Fibroblast of mammary gland (primary cell): ENCODE measurements at places on chromosomes 2 and 18.

GRCh38 chr2:223549215-223549614, 52.9 kb downstream of the SCG2 start:
- peak; percentile 98 for DNase-seq

DNA sequence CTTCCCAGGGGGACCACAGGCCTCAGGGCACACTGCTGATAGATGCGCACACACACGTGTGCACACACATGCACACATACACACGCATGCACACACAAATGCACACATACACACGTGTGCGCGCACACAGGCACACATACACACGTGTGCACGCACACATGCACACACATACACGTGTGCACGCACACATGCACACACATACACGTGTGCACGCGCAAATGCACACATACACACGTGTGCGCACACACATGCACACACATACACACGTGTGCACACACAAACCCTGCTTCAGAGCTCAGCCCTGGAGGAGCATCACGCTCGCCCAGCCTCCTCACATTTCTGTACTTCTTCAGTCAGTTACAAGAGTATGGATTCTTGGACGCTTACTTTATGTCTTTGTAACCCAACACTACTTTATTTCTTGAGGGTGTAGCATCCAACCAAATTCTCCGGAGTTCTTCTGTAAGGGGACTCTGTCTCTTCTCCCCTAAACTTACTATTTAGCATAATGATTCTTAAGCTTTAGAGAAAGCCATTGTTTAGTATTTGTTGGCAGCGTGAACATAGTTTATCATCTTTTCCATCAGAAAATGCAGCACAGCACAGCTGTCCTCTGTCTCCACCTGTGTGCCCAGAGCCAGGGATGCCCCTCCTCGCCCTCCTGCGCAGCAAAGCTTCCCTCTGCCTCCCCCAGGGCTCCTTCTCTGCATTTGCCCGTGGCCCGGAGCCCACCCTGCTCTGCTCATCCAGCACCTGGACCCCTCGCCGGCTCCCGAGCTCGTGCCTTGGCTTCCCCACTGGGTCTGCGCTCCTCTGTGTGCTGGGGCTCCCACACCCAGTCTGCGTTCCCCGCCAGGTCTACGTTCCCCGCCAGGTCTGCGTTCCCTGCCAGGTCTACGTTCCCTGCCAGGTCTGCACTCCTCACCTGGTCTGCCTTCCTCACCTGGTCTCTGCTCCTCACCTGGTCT, 74.4 kb upstream of the CTDP1 start:
- DNase-seq = no peak

DNA sequence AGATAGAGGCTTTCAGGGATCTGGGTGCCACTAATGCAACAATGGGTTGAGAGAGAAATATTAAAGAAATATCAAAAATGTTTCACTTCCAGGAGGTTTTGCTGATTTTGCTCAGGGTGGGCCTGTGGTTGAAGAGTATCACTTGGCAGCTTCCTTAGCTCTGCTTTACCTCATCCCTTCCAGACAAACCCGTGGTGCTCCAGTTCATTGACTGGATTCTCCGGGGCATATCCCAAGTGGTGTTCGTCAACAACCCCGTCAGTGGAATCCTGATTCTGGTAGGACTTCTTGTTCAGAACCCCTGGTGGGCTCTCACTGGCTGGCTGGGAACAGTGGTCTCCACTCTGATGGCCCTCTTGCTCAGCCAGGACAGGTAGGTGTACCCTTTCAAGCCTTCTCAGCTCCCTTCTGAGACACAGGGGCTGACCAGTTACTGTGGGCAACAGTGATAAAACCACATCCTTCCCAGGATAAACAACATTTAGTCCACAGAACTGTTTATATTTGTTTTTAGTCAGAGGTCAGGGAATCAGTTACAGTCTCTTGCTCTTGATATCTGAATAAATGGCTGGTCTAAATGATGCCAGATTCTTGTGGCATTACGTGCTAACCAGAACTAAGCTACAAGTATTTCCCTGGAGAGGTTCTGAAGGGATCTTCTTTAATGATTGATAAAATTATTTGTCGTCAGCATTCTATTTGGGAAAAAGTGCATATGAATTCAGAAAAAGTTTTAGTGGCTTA, 7.0 kb downstream of the SLC14A1 start:
- DNase-seq = peak; percentile 92

DNA sequence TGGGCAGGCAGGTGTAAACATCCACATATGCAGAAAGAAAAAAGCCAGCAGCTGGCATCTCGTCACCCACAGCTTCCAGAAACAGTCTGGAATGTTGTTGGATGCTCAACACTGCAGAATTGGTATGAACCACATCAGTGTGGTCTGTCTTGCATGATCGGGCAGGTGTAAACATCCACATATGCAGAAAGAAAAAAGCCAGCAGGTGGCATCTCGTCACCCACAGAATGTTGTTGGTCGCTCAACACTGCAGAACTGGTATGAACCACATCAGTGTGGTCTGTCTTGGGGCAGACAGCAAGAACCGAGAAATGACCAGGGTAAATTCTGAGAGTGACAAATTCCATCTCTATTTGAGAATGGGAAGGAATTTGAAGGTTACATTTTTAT, 39.6 kb downstream of the DOCK10 start:
- no peak for DNase-seq

DNA sequence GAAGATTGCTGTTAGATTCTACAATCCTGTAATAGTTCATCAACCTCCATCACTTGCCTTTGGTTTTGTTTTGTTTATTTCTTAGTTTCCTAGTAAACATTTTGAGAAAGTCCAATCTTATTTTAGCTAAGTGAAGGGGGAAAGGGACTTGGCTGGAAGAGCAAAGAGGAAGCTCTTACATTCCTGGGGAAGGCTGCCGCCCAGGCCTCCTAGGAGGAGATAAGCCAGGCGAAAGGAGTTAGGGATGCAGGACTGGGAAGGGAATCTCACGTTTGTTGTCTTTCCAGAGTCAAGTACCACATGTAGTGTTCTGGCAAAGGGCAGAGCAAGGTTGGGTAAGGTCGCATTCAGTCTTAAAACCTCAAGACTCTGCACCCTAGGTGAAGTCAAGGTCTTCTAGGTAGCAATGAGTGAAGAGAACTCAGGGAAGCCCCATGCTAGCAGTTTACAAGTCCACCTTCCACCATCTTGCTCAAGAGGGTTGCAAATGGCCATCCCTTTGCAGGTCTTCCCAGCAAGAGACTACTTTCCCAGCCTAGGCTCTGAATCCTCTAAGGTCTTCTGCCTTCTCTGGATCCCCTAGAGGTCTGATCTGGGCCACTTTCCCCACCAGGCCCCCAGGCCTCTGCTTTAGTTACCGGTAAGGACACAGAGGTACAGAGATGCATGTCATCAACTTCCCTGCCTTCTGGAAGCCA, 320.7 kb downstream of the CYP26B1 start:
- DNase-seq = no peak

GRCh38 chr2:62287282-62287681, 91.4 kb downstream of the B3GNT2 start:
- DNase-seq = no peak

DNA sequence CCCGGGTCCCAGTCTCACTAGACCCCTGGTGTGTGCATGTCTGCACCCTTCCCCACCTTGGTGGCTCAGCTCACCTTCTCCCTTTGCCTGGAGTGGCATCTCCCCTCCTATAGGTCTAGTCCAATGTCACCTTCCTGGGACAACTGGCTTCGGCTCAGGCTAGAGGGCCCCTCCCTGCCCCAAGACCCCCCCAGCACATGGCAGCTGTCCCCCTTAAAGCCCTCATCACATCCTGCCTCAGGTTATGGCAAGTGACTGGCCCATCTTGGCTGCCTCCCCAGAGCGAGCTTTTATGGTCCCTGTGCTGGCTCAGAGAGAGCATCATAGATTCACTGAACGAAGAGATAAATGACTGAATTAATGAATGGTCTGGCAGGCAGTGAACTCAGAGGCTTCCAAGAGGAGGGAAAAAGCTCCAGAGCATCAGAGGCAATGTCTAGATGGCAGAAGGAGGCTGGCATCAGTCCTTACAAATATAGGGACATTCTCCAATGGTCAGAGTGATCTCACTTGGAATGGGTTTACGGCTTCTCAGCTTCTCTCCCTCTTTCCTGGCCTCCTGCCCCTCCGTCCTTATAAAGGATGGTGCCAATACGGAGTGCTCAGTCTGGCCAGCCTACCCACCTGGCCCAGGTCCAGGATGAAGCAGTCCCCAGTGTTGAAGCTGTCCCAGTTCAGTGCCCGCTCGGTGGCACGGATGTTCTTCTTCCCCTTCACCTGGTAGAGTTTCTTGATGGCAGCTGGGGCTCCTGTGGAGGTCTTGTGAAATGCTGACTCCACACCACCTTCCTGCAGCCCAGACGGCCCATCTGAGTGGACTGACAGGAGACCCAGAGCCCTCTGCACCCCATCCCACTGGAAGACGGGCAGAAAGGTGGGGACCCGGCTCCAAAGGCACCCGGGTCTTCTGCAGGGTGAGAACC, 9.4 kb downstream of the CAPG start:
- DNase-seq = no peak

GRCh38 chr2:96763511-96764252, 3.0 kb downstream of the CNNM4 start:
- DNase-seq = no peak

GRCh38 chr18:11925800-11926481, 17.8 kb upstream of the MPPE1 start:
- DNase-seq = no peak

DNA sequence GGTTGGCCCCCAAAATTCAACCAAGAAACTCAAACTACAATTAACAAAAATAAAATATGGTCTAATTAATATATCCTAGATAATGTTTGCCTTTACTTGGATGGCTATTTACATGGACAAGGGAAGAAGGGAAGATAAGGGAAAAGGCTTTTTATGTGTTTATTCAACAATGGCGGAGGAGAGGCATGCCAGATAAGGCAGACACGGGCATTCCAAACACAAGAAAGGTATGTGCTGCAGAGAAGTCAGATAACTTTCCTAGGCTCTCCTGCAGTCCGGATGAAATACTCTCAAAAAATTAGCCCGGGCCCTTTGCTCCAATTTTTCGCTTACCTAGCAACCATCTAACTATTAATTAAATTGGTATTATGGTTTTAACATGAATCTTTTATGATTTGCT, 5.1 kb upstream of the TTR start:
- no peak for DNase-seq

DNA sequence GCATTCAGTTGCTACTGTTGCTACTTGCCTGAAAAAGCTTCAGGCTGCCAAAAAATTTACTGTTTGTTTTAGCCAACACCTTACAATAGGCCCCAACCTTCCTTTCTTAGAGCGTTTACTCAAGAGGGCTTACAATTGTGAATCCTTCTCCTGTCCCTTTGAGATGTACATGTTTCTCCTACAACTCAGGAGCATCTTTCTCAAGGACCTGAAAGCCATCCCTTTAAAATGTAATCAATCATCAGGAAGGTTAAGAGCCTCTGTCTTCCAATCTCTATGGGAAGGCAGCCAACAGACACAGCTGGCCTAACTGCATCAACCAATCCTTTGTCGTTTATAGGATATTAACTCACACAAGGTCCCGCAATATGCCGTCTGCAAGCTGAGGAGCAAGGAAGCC, 3.4 kb upstream of the IER3IP1 start:
- DNase-seq = peak; percentile 6

DNA sequence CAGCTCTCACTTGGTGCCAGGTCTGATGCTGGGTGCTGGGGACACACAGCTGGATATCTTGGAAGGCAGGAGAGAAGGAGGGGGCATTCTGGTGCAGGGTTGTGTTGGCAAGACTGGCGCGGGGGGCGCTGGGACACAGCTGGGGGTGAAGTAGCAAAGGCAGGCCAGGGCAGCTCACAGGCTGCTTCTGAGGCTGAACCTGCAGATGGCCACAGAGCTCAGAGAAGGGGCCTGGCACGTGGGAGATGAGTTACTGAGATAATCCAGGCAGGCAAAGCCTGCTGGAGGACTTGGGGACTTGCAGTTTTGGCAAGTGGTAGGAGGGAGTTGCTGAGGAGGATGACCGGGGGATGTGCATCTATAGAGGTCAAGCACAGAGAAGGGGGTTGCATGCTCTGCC, 16.2 kb upstream of the DGKD start:
- DNase-seq = no peak

GRCh38 chr2:190318514-190318913, 1.1 kb downstream of the HIBCH start:
- DNase-seq = peak; percentile 10

DNA sequence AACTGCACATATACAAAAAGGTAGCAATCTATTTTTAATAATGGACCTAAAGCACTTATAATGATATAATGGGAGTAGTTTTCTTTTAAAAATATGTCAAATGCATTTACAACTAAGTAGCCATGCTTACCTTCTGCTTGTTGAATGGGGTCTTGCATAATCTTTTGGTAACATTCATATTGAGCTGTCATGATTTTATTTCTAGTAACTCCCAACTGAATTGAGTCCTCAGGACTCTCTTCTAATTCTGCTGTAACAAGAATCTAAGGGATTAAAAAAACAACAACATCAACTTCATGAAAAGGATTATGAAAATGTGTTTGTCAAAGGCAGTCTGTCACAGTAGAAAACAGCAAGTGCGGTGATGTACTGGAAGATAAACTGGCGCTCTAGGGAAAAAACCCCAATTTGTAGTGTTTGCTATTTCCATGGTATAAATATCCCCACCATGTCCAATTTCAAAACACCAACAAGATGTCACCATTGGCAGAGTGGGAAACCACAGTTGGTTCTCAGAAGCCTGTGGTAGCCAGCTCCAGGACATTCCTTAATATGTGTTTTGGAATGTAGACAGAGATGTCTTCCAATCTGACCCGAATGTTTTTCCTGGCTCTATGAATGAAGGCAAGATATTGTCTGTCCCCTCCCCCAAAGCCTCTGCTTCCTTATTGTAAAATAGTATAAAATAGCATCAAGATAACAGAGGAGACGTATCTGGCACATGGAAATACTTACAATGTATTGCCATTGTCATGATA, 64.8 kb downstream of the CALCRL start:
- DNase-seq = no peak

GRCh38 chr18:74652392-74652988, 54.8 kb downstream of the ZNF407 start:
- DNase-seq = peak; percentile 64

GRCh38 chr2:106053581-106053980, 140.5 kb downstream of the UXS1 start:
- no peak for DNase-seq

GRCh38 chr18:23882616-23883276, 131.8 kb upstream of the TTC39C start:
- DNase-seq = no peak

DNA sequence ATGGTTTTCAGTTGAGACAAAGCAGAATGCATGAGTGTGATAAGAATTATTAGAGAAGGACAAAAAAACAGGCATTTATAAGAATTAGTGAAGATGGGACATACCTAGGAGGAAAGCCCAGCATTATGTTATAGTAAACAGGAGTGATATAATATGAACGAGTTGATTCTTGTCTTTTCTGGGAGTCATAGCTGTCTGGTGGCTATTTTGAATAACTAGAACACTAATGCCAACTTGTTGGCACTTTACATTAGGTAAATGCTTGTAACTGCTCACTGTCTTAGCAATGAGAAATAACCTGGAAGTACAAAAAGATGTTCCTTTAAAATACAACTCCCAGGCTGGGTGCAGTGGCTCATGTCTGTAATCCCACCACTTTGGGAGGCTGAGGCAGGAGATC, 540.8 kb upstream of the SPHKAP start:
- no peak for DNase-seq
